ENCODE measurements at places on chromosomes 4 and X. TPM values are rescaled to one million over a fixed set of nuclear protein-coding genes. Genes with fewer than 3 reads are reported as not detected.
A peak's percentile ranks its signal among the peaks of the same experiment; 100 is the strongest.

DNA sequence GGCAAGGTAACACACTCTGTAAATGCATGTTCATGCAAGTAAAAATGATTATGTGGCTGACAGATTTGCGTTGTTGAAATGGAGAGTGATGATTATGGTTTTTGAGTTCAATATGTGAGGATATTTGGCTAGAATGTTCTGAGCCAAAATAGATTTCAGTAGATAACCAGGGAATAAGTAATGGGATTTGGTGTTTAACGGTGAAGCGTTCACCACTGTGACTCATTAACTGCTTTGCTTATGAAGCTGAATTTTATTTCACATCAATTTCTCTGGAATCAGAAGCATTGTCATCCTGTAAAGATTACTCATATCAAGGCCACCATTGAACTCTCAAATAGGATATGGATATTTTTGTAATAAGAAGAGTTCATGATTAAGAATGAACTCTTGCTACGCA, 11.7 kb downstream of the AFP start:
- peaks cover 2% of the 10 kb centered on the region for H3K27me3 ChIP-seq
- DNase-seq: peak; percentile 56
- no peak overlapping the region for H3K4me3 ChIP-seq
- H3K27ac ChIP-seq: no peak overlapping the region

GRCh38 chr4:41832961-41833360, 84.4 kb upstream of the PHOX2B start:
- no peaks in the 10 kb centered on the region for H3K4me1 ChIP-seq
- no peak overlapping the region for H3K4me3 ChIP-seq
- no peaks in the 10 kb centered on the region for H3K36me3 ChIP-seq
- no peak overlapping the region for H3K27ac ChIP-seq

DNA sequence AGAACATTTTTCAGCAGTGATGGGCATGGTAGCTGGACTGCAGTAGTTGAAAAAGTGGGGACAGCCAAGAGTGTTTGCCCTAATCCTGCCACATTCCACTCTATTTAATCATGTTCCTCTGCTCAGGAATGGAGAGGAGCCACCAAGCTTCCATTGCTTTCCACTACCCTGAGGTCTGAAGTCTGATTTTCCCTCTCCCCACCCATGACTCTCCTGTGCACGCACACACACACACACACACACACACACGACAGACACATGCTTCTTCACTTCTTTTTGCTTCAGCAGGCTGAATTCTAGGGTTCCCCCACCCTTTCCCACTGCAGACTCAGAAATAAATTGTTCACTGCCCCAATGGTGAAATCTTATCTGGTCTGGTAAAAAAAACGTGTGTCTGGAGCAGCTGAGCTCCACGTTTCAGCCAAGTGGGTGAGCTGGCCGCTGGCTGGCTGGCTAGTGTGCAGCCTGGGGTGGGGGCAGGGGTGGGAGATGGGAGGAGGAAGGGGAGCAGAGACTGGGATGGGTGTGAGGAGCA, 142.7 kb upstream of the NALF2 start:
- no peaks in the 10 kb centered on the region for H3K36me3 ChIP-seq
- H3K27ac ChIP-seq: no peak overlapping the region
- H3K27me3 ChIP-seq: peaks cover 20% of the 10 kb centered on the region
- no peaks in the 10 kb centered on the region for H3K4me1 ChIP-seq

GRCh38 chr4:101977076-101977475, 186.5 kb downstream of the BANK1 start:
- H3K36me3 ChIP-seq: no peaks in the 10 kb centered on the region
- H3K4me3 ChIP-seq: no peak overlapping the region
- no peak overlapping the region for H3K27ac ChIP-seq
- no peaks in the 10 kb centered on the region for H3K4me1 ChIP-seq
- no peaks in the 10 kb centered on the region for H3K27me3 ChIP-seq

DNA sequence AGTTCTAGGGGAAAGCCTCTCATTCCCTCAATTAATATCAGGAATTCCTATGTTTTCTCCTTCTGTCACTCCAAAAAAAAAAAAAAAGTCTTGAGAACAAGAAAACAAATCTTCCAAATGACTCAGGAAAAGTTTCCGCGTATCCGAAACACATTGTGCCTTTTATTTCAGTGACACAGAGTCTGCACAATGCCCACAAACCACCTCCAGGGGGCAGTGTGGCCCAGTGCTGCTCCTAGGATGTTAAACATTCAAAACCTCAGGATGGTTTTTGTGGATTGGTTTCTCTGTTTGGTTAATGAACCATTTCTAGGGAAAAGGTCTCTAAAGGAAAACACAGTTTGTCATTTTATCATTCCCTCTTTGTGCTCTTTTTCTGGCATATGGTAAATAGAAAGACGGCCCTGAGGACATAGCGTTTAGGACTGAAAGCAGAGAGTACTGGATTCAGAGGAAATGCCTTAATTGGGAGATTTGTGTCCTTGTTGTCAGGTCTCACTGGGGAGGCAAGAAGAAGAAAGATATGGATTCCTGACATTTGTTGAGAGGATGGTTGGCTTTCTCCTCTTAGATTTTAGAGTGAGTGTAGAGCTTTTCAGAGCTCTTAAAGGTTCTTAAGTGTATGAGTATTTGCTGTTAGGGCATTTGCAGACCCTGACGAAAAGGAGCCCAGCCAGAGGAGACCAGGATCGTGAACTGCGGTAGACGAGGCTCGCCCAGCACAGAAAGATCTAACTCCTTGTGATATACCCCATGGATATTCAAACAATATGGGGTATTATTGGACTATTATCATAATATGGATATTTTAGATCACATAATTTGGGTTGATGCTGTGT, 65.7 kb upstream of the MAP9 start:
- peak overlapping the region; percentile 48 for H3K27ac ChIP-seq
- H3K4me3 ChIP-seq: no peak overlapping the region
- peaks cover 2% of the 10 kb centered on the region for H3K4me1 ChIP-seq
- H3K27me3 ChIP-seq: no peaks in the 10 kb centered on the region

DNA sequence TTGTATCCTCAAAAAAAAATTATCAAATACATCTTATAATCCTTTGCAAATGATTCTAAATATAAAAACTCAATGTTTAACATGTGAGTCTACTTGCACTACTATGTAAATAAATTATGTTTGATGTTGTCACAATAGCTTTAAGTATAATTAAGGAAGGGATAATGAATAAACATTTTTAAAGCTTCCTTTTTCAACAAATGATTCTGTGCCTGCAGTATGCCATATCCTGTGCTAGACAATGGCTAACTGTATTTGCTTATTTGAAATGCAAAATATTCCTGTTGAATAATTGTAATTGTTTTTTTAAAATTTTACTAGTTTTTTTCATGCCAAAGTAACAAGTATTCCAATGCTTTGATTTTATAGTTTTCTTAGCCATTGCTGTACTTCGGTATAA, 59.0 kb upstream of the NDUFC1 start:
- no peak overlapping the region for H3K27ac ChIP-seq
- no peak for DNase-seq
- H3K4me3 ChIP-seq: no peak overlapping the region
- H3K27me3 ChIP-seq: no peaks in the 10 kb centered on the region

GRCh38 chr4:24920008-24920407, 7.2 kb upstream of the CCDC149 start:
- H3K27ac ChIP-seq: no peak overlapping the region
- H3K36me3 ChIP-seq: no peaks in the 10 kb centered on the region
- H3K4me3 ChIP-seq: no peak overlapping the region
- H3K4me1 ChIP-seq: peaks cover 2% of the 10 kb centered on the region
- no peaks in the 10 kb centered on the region for H3K27me3 ChIP-seq
- DNase-seq: no peak

- no peak overlapping the region for H3K27ac ChIP-seq
- no peaks in the 10 kb centered on the region for H3K4me1 ChIP-seq
- no peak overlapping the region for H3K4me3 ChIP-seq
- no peaks in the 10 kb centered on the region for H3K36me3 ChIP-seq
- no peak for DNase-seq
Measured at GRCh38 chrX:49661881-49662280, 33.9 kb downstream of the PAGE1 start.

GRCh38 chrX:124764354-124764753, 418.0 kb downstream of the SH2D1A start:
- no peak overlapping the region for H3K27ac ChIP-seq
- H3K4me3 ChIP-seq: no peak overlapping the region
- no peaks in the 10 kb centered on the region for H3K4me1 ChIP-seq
- no peak for DNase-seq
- H3K36me3 ChIP-seq: no peaks in the 10 kb centered on the region

DNA sequence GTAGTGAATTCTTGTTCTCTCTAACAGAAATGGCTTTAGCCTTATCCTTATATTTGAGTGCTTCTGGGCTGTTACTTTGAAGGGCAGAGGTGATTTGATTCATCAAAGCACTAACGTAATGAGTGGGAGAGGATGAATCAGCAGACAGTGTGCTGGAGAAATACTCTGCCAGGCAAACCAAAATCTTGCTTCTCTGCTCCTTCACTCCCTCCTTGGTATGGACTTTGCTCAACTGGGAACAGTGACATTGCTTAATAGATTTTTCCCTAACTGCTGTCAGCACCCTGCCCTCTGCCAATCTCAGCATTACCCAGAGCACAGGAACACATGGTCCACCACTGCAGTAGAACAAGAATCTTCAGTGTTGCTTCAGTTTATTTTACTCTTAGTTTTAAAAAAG, 56.0 kb downstream of the PDLIM5 start:
- peak overlapping the region; percentile 88 for H3K27ac ChIP-seq
- no peak overlapping the region for H3K4me3 ChIP-seq
- DNase-seq: peak; percentile 93
- no peaks in the 10 kb centered on the region for H3K36me3 ChIP-seq

GRCh38 chr4:7507381-7507780, 72.7 kb upstream of the PSAPL1 start:
- H3K27me3 ChIP-seq: peaks cover 43% of the 10 kb centered on the region
- no peak for DNase-seq
- no peak overlapping the region for H3K27ac ChIP-seq

DNA sequence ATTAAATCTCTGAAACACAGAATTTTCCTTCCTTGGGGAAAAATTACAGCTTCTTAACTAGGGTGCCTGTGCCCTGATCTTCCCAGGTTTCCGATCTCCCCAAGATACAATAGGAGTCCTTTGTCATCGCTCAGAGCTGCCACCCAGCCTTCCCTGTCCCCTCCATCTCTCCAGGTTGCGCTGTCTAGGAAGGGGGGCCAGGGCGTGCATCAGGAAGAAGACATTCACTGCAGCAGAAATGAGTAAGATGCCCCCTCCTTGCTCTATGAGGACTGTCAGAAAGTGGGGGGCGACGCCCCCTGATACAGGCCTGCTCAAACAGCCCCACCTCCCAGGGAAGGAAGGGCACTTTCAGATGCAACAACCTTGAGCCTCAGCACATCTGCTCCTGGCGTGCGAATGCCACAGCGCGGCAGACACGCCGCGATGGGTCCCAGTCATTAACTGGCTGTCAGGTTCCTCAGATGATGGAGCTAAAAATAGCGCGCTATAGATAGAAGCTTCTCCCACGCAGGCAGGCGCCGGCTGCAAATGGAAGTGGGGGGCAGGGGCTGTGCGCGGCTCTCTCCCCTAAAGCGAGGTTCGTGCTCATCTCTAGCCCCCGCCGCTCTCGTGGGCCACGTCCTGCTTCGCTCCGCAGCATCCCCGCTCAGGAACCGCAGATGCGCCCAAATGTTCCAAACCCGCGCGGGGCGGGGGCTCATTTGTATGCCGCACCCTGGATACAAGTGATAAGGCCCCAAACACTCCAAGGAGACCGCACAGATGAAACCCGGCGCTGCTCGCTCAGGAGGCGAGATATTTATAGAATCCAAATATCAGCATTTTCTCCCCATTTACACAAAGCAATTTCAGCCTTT, 57.6 kb upstream of the LGI2 start:
- DNase-seq: peak; percentile 13
- no peaks in the 10 kb centered on the region for H3K36me3 ChIP-seq
- H3K4me1 ChIP-seq: peaks cover 6% of the 10 kb centered on the region
- H3K4me3 ChIP-seq: no peak overlapping the region

- no peaks in the 10 kb centered on the region for H3K27me3 ChIP-seq
- DNase-seq: no peak
- H3K4me1 ChIP-seq: no peaks in the 10 kb centered on the region
- H3K36me3 ChIP-seq: no peaks in the 10 kb centered on the region
- no peak overlapping the region for H3K27ac ChIP-seq
Measured at GRCh38 chr4:129578336-129578735, 482.4 kb downstream of the C4orf33 start.

DNA sequence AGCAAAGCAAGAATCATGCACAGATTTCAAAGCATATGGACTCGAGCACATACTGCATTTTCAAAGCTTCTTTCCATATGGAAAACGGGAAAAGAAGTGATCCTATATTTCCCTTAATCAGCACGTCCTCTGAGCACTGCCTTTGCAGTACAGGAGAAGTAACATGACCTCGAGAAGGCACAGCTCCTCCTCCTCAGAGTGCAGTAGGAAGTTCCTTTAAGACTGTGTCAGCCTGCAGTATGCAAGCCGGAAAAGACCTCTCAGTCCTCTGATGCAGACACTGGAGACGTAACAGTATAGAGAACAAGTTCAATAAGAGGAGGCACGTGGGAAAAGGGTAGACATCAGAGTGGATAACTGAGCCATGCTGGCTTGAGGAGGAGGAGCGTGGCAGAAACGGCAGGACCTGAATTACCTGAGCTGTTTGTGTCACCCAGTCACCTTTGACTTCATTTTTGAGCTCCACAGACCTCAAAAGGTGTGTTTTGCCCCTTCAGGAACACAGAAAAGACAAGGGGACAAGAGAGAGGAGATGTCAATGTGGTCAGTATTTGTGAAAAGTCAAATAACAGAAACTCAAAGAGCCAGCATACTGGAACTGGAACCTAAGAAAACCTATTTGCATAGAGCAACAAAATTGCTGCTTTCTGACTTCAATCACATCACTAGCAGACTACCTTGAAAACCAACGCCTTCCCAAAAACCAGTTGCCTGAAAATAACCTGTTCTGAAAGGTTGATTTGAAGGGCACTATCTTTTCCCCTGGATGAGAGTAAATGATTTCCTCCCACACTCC, 20.8 kb downstream of the IRF2 start:
- peaks cover 6% of the 10 kb centered on the region for H3K36me3 ChIP-seq
- peak; percentile 95 for DNase-seq
- no peaks in the 10 kb centered on the region for H3K27me3 ChIP-seq
- peak overlapping the region; percentile 59 for H3K27ac ChIP-seq
- H3K4me3 ChIP-seq: no peak overlapping the region

DNA sequence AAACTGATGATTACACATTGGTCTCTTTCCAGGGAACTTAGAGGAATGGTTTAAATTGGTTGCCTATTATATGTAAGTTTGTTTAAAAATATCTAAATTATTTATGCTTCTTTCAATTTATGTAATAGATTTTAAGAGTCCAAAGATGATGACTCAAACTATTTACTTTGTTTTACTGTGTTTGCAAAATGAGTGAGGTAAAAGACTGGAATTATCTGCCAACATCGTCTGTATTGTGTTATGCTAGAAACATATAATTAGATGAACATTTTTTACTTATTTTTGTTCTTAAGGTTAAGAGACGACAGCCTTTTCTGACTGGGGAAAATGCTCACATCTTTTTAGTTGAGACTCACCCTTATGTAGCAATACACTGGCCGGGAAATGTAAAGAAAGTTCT, 51.1 kb upstream of the SYTL5 start:
- no peak overlapping the region for H3K4me3 ChIP-seq
- no peaks in the 10 kb centered on the region for H3K4me1 ChIP-seq
- DNase-seq: no peak
- no peaks in the 10 kb centered on the region for H3K36me3 ChIP-seq
- H3K27ac ChIP-seq: no peak overlapping the region

ADRA2C gene
- total RNA-seq: 0.28 TPM

STOX2 gene
- 5.4 TPM for total RNA-seq

FSTL5 gene
- total RNA-seq: under 0.01 TPM

NR0B1 gene
- total RNA-seq: not detected

DIPK2B gene
- not detected for total RNA-seq

HSFX4 gene
- total RNA-seq: not detected

DCAF8L1 gene
- not detected for total RNA-seq

CT45A10 gene
- not detected for total RNA-seq

TCEAL2 gene
- not detected for total RNA-seq

SPANXN4 gene
- total RNA-seq: not detected

TEX13B gene
- not detected for total RNA-seq

Data from IMR-90 (cell line).